ENCODE measurements at places on chromosomes 6 and 20.

DNA sequence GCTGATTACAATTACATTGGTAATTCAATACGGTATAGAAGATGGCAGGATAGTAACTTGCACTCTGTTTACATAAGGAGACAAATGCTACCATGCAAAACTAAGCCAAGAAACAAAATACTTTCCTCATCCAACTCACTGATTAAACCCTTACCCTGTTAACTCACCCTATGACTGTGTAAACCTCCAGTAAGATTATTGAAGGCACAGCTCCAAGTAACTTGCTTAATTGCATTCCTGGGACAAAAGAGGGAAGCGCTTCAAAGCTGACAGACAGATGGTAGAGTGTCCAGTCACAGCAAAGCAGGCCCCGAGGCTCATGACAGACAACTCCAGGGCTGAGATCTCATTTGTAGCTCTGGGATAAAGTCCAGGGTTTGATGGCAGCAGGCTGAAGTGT lies 6.9 kb upstream of the KIF16B start:
- no peak for DNase-seq

- DNase-seq: no peak
These were observed 23.4 kb downstream of the ZBTB46 start for GRCh38 chr20:63807654-63808053.

DNA sequence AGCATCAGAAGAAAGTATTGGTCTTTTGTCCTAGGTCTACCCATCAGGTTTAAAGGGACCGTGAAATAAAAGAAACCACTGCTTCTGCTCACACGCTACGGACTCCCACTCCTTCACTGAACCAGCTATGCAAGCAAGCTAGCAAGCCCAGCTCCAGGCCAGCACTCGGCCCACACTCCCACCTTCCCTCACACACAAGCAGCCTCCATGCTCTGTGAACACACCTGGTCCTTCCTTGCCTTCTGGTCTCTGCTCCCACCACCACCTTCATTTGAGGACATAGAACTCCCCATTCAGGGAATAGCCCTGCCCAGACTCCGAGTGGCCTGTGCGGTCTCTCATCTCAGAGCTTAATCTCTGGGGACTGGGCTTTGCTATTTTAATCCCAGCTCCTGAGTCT lies 436.4 kb upstream of the CDH4 start:
- no peak for DNase-seq

DNA sequence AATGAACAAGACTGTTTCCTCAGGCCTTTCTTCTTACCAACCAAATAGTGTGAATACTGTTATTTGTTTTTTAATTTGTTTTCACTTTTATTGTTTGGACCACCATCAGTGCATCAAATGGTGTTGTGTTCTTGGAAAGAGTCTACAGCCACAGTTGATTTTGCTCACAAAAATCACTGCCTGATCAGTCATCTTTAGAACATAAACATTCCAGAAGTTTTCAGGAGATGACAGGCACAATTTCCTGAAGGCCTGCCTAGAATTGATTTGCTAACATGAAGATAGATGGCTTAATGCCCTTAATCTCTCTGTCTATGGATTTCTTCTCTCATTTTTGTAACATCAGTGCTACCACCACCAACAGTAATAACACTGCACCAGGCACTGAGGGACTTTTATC lies 13.5 kb downstream of the IL22RA2 start:
- no peak for DNase-seq

DNA sequence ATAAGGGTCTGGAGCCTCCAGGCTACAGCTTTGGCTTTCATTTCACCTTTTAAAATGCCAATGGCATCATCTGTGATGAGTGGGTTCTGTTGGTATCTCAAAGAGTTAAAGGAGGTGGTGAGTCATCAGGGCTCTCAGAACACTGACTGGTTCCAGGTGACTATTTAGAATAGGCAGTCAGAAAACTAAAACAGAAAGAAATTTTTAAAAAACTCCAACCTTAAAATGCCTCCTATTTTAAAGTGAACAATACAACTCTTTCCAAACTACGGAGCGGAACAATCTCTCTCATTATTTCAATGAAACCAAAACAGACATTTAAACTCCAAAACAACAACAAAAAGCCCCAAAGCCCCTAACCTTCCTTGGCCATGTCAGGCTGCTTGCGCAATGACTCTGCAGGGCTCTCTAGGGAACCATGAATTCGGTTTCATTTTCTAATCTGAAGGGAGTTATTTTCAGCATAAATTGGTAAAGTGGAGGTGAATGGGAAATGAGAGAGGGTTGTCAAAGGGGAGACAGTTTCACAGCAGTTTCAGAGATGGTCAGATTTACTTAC lies 194.9 kb downstream of the KIF6 start:
- DNase-seq: no peak

GRCh38 chr20:18093388-18093787 lies 35.7 kb upstream of the OVOL2 start:
- no peak for DNase-seq

GRCh38 chr6:13765570-13765969 lies 48.8 kb downstream of the MCUR1 start:
- no peak for DNase-seq

GRCh38 chr6:106192824-106193223 lies 106.7 kb downstream of the PRDM1 start:
- DNase-seq: no peak

DNA sequence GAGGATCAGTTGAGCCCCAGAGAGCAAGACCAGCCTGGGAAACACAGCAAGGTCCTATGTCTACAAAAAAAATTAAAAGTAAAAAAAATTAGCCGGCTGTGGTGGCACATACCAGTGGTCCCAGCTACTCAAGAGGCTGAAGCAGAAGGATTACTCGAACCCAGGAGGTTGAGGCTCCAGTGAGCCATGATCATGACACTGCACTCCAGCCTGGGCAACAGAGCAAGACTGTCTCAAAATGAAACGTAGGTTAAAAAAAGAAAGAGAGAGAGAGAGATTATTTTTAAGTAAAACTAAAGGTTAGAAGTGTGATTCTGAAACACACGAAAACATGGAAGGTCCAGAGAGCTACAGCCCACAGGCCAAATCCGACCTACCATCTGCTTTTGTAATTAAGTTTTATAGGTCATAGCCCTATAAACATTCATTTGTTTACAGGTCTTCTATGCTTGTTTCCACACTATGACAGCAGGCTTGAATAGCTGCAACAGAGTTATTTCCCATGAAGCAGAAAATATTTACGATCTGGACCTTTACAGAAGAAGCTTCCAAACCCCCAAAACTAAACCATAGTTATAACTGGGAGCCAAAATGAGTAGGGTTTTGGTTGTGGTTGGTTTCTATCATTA lies 279.7 kb downstream of the GMDS start:
- no peak for DNase-seq

- no peak for DNase-seq
These were observed 112.5 kb downstream of the SOBP start for GRCh38 chr6:107602321-107603005.

GRCh38 chr6:95364016-95364604 lies 213.2 kb upstream of the MANEA start:
- DNase-seq: no peak

DNA sequence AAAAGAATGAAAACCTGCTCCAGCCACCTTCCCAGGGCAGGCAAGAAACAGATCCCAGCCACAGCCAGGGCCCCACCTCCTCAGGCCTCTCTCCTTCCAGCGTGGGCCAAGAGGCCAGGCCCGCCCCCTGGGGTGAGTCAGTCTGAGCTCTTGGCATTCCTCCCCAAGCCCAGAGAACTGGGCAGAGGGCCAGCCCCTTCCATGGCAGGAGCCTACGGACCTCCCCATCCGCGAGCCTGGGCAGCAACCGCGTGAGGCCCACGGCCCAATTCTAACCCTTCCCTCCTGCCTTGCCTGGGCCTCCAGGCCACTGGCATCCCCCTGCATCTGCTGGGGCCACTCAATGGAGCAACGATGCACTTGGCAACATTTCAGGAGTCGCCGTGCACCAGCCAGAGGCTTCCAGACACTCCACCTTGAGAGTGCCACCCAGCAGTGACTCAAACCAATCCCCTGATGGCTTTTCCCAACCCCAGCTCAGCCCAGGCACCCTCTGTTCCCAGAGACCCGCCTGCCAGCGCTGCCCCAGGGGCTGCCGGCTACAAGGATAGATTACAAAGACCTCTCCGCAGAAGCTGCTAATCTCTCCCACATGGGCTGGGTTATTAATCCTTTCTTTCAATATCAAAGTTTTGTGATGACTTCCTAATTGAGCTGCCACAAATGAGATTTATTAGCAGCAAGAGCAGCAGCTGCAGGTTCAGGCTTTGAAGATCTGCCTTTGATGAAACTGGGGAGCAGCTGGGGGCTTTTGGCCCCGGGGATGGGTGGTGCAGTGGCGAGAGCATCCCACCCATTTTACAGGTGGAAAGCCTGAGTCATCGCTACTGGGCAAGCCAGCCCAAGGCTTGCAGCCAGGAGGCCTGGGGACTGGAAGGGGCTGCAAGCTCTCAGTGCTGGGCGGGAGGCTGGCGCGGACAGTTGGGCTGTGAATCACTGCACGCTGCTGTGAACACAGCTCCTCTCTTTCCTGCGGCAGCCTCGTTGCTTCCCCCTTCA lies 85.7 kb downstream of the NFATC2 start:
- DNase-seq: no peak

DNA sequence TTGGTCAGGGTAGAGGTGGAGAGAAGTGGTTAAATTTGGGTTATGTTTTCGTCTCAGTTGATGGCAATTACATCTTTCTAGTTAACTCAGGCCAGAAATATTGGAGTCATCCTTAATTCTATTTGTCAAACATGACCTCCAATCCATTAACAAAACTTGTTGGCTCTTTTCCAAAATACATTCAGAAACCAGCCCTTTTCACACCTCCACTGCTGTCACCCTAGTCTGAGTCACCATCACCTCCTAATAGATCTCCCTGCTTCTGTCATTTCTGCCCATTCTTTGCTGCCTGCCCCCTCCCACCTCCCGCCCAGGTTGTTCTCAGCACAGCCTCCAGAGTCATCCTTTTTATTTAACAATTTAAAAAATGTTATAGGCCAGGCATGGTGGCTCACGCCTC lies 3.0 kb upstream of the ABCF1 start:
- DNase-seq: no peak

DNA sequence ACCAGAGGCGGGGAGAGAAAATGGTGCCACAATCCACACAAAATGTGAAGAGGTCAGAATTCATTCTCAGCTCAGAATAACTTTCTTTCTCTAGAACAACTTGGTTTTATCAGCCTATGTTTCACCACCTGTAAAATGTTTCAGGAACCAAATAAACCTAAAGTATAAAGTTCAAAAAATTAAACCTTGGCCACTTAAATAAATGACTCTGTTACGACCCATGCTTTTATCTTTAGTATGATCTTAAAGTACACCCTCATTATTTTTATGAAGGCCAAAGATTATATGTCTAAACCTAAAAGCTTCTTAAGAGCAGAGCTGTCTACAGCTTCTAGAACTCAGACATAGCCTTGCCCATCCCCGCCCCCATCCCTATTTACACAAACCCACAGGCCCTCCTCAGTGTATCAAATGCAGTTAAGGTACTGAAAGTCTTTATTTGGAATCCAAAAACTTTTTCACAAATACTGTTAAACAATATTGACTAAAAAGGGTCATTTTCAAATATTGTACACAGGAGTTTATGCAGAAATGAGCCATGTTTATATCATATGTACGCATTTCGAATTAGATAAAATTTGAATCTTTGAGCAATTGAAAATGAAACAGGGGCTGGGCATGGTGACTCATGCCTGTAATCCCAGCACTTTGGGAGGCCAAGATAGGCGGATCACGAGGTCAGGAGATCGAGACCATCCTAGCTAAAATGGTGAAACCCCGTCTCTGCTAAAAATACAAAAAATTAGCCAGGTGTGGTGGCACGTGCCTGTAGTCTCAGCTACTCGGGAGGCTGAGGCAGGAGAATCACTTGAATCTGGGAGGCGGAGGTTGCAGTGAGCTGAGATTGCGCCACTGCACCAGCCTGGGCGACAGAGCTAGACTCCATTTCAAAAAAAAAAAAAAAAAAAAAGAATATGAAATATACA lies 5.7 kb upstream of the NHSL1 start:
- DNase-seq: no peak

- no peak for DNase-seq
These were observed 29.2 kb downstream of the OSBPL2 start for GRCh38 chr20:62267543-62267942.

DNA sequence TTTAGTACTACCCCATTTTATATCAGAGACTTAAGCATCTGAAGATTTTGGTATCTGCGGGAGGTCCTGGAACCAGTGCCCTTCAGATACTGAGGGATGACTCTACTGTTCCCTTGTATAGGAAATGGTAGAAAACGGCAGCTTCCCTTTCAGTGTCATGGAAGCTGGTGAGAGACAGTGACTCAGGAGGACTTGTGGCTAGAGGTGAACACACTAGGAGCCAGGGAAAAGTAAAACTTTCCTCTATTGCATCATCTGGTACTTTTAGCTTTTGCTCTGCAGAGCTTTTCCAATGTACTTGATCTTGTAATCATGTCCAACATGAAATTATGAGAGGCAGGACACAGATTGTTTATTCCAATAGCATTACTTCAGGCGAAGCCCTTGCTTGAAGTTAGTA lies 45.0 kb downstream of the RNF144B start:
- no peak for DNase-seq

- no peak for DNase-seq
These were observed 336.2 kb downstream of the UTRN start for GRCh38 chr6:144621332-144621731.

GRCh38 chr6:124747349-124747748 lies 214.9 kb upstream of the RNF217 start:
- no peak for DNase-seq

DNA sequence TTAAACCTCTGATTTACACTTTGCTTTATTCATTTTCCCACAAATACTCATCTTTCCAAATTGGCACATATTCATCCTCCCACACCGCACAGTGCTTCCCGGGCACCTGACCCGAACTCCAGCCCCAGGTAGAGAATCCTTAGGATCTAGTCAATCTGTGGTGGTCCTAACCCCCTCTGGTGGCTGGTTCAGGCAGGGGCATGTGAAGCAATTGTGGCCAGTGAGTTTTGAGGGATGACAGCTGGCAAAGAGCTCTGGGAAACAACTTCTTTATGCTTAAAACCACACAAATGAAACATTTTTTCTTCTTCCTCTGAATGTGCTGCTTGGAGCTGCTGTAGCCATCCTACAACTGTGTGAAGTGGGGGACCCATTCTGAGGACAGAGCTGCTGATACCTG lies 54.7 kb downstream of the ELOVL5 start:
- no peak for DNase-seq

DNA sequence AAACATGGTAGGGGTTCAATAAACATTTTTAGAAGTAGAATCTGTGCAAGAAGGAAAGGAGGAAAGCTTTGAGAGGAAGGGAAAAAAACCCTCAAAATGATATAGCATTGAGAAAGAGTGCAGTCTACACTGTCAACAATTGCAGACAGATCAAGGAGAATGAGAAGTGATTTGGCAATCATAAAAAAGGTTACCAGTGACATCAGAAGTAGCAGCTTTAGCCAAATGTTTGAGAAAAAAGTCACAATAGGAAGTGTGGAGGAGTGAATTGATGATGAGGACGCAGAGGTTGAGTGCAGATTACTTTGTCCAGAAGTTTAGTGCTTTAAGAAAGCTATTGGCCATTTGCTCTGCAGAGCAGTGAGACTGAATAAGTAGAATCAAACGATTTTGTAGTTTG lies 155.0 kb downstream of the GJA1 start:
- no peak for DNase-seq

Measured in stimulated activated CD8-positive, alpha-beta memory T cell treated with anti-CD3 and anti-CD28 coated beads, Interleukin-15, amount 100 ng/mL, for 1 hour (primary cell).